ENCODE measurements at places on chromosomes 2 and 18.

GRCh38 chr2:60834270-60834717 is 47.1 kb upstream of the REL start:
- no peak for DNase-seq

- DNase-seq, result no peak
Measured at GRCh38 chr18:56374007-56374655, 264.3 kb downstream of the TXNL1 start.

DNA sequence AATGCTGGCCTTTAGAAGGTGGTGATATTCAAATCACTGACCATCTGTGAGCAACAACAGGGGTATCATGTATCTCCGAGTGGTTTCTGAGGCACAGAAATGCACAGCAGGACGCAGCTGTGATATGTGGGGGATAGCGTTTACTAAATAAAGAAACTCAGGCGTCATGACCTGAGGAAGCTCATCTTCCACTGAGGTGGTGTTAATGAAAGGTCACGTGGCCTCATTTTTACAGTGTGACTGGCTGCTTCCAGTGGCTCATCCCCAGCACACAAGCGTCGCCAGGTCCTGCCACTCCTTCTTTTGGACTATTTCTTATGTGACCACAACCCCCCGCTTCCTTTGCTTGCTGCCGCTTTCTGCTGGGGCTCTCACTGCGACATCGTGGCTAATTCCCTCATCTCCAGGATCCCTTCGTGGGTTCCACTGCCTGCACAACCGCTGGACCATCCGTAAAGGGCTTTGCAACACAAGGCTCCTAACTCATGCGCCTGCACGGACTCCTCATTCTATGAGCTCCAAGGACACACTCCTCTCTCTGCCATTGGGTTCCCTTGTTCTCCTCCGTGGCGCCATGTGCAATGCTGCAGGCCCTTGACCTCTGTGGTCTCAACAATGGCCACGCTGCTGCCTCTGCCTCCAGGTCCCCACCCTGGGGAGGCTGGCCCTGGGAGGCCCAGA is 109.3 kb downstream of the MBP start:
- no peak for DNase-seq

- no peak for DNase-seq
Measured at GRCh38 chr2:105315314-105315713, 14.2 kb downstream of the TGFBRAP1 start.

GRCh38 chr18:45774065-45774521 is 50.1 kb downstream of the SLC14A1 start:
- no peak for DNase-seq

GRCh38 chr2:219567791-219568361 is 3.5 kb downstream of the OBSL1 start:
- no peak for DNase-seq
